Gastrocnemius medialis (tissue), 4 donors: ENCODE measurements at places on chromosomes 12 and 14.
A peak's percentile ranks its signal among the peaks of the same experiment; 100 is the strongest.

- H3K4me3 ChIP-seq = no peak within 1 kb of the TSS
- H3K27me3 ChIP-seq = peaks cover 25% of the 10 kb centered on the region
- H3K36me3 ChIP-seq = no peaks in the 10 kb centered on the region
- H3K27ac ChIP-seq = no peak within 1 kb of the TSS
Measured at GRCh38 chr12:57479376-57480115, at the start of gene ARHGAP9. ARHGAP9 (minus strand) TSS chr12:57479866; CDS start chr12:57479406, 460 bp downstream.

GRCh38 chr12:52324153-52324444 lies 2.9 kb upstream of the KRT83 start:
- H3K4me1 ChIP-seq = no peaks in the 10 kb centered on the region
- DNase-seq = no peak
- peaks cover 11% of the 10 kb centered on the region for H3K27me3 ChIP-seq
- H3K36me3 ChIP-seq = no peaks in the 10 kb centered on the region
- H3K27ac ChIP-seq = no peak overlapping the region

DNA sequence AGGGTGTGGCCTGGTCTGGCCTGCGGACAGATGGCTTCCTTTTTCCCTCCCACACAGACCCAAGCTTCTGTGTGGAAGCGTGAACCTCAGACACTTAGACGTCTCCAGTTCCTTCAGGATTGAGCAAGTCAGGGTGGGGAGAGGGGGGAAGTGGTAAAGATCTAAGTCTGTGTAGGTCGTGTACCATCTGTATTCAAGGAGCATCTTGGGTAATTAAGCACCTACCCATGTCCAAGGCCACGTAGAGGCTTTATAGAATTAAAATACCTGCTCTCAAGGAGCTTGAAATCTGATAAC lies 1.7 kb downstream of the AVIL start:
- H3K27ac ChIP-seq = peak overlapping the region; percentile 70
- DNase-seq = no peak
- H3K4me1 ChIP-seq = peaks cover 33% of the 10 kb centered on the region
- no peaks in the 10 kb centered on the region for H3K36me3 ChIP-seq
- no peaks in the 10 kb centered on the region for H3K27me3 ChIP-seq
- no peak overlapping the region for H3K4me3 ChIP-seq

- peaks cover 12% of the 10 kb centered on the region for H3K36me3 ChIP-seq
- no peak overlapping the region for H3K4me3 ChIP-seq
- peaks cover 32% of the 10 kb centered on the region for H3K4me1 ChIP-seq
- peak; percentile 4 for DNase-seq
Measured at GRCh38 chr12:106841510-106842302, 67.2 kb downstream of the RIC8B start.

DNA sequence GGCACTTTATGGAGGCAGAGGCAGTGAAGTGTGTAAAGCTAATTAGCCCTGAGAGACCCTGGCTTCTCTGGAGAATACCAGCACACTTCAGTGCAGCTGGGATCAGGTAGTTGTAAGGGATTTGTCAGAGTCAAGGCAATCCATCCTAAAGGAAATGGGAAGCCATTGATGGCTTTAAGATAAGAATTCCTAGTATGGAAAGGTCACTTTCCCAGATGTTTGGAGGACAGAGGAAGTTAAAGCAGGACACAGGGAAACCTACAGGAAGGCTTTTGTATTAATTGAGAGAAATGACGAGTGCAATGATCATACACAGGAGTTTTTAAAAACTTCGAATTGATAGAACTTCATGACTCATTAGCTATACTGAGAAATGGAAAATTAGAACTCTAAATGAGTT lies 254.4 kb downstream of the SLC16A7 start:
- no peaks in the 10 kb centered on the region for H3K36me3 ChIP-seq
- DNase-seq = no peak
- H3K27ac ChIP-seq = no peak overlapping the region

DNA sequence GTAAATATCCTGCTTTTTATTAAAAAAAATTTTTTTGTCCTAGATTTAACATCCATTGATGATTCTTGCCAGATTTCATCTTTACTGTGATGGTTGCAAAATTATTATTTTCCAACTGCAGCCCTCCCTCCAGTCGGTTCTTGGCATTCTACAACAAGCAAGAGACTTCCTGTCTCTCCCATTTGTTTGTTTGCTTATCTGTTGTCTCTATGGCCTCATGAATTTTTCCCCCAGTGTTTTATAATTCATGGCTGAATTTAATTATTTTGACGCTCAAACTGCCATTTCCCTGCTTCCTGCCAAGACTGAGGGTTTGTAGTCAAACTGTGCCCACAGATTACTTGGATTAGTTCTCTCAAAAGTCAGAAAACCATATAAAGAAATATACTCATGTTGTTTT lies 25.9 kb downstream of the CGRRF1 start:
- no peak overlapping the region for H3K27ac ChIP-seq
- H3K4me1 ChIP-seq = no peaks in the 10 kb centered on the region
- H3K4me3 ChIP-seq = no peak overlapping the region
- DNase-seq = no peak
- H3K36me3 ChIP-seq = peaks cover 17% of the 10 kb centered on the region

DNA sequence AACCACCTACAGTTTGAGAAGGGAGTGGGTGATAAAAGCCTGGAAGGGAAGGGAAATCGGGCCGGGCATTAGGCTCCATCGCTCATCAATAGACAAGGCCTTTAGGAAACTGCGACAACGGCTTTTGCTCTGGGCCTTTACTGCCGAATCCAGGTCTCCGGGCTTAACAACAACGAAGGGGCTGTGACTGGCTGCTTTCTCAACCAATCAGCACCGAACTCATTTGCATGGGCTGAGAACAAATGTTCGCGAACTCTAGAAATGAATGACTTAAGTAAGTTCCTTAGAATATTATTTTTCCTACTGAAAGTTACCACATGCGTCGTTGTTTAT lies 261 bp upstream of the RNU7-1 start:
- peak; percentile 88 for DNase-seq
- H3K4me3 ChIP-seq = peak overlapping the region; percentile 81
- H3K36me3 ChIP-seq = no peaks in the 10 kb centered on the region
- peaks cover 19% of the 10 kb centered on the region for H3K4me1 ChIP-seq

DNA sequence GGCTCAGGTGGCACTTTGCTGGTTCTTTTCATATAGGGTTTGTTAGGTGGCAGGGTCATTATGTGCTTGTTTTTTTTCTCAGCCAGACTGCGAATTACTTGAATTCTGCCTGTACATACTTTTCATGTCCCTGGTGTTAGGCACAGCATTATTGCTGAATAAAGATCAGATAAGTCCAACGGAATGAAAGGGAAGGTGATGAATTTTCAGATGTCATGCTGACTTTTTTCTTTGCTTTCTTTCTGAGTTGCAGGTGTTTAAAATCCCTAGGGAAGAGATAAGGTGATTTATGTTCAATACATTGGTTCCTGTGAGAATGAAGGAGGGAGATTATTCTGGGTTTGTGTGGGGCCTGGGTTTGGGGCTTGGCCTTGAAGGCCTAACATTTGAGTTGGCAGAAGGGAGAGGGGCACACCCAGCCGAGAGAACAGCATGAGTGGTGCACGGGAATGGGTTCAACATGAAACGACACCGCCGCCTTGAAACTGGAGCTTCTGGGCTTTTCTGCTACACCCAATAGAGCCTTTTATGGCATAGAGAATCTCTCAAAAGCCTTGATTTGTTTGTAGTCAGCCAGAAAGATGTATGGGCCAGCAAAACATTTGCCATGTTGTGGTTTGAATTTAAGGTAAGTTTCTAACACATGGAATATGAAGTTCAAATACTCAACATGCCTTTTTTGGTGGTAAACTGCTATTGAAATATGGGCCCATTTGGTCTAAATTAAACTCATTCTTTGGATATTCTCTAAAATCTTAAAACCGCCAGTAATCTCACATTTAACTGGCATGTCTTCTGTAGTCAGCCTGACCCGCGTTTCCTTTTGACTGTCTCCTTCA lies 477.0 kb downstream of the PCNX1 start:
- H3K27me3 ChIP-seq = no peaks in the 10 kb centered on the region
- H3K27ac ChIP-seq = no peak overlapping the region
- DNase-seq = no peak
- no peaks in the 10 kb centered on the region for H3K36me3 ChIP-seq
- H3K4me3 ChIP-seq = no peak overlapping the region

DNA sequence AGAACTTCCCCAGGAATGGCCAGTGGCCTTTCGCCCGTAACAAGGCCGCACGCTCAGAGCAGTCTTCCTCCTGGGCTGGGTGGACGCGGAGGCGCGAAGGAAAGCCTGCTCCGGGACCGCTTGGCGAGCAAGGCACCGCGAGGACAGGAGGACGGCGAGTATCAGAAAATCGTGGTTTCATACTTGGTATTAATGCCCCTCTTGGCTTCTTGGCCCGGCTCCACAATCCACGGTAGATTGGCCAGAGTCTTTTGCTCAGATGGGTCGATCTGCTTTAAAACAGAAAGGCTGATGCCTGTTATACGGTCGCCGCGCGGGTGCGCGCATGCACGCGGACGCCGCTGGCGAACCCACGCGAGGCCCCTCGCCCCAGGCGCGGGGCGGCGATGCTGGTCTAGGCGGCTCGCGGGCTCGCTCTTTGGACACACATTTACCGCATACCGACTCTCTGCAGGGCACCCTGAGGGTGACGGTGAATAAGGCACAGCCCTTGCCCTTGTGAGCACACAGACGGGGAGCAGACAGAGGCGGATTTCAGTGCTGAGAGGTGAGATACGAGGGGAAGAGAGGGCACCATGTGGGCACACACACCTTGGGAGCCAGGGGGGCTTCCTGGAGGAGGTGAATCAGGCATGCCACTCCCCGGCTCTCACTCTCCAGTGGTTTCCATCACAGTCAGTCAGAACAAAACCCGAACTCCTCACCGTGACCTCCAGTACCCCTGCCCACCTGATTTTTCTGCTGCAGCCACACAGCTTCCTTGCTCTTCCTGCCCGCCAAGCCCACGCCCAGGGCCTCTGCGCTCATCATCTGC lies 100.7 kb downstream of the APAF1 start:
- H3K4me1 ChIP-seq = no peaks in the 10 kb centered on the region
- no peak for DNase-seq
- no peaks in the 10 kb centered on the region for H3K36me3 ChIP-seq
- H3K27me3 ChIP-seq = peaks cover 5% of the 10 kb centered on the region
- H3K4me3 ChIP-seq = peak overlapping the region; percentile 44
- H3K27ac ChIP-seq = no peak overlapping the region

GRCh38 chr12:44618946-44619345 lies 257.2 kb downstream of the NELL2 start:
- H3K4me3 ChIP-seq = no peak overlapping the region
- H3K4me1 ChIP-seq = no peaks in the 10 kb centered on the region
- no peak overlapping the region for H3K27ac ChIP-seq

DNA sequence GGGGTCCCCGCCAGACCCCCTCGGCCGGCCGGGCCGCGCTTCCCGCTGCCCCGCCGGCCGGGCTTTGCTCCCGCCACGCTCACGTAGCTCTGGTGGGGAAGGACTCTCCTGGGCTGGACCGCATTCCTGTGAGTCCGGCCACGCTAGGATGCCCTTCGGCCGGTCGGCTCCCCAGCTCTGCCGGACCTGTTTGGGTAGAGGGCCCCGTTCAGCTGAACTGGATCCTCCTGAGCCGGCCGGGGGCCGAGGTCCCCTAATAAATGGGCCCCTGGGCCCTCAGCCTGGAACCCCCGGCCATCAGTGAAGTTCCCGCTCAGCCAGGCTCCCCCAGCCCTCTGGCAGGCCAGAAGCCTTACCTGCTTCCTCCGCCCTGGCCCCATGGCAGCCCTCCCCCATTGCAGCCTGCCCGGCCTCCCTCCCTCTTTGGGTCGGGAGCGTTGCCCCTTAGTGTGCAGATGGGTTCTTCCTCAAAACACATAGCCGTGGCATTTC lies 593 bp downstream of the UNC119B start:
- H3K27ac ChIP-seq = peak overlapping the region; percentile 69
- H3K36me3 ChIP-seq = peaks cover 16% of the 10 kb centered on the region
- peak overlapping the region; percentile 86 for H3K4me3 ChIP-seq
- no peaks in the 10 kb centered on the region for H3K27me3 ChIP-seq
- peaks cover 19% of the 10 kb centered on the region for H3K4me1 ChIP-seq

DNA sequence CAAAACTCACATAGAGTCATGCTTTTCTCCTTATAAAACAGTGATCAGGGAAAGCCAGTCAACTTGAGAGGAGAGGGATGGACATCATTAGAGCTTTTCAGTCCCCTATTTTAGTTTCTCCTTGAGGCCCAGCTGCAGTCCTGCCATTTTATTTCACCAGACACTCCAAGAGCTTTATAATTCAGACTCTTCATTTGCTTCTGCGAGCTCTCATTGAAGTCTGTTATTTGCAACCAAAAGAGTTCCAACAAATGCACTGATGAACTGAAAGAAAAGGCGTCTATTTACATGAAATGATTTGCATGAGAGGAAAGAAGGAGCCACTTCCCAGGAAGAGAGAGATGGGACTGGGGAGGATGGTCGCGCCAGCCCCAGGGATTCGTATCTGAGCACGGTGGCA lies 86.8 kb downstream of the NDUFA12 start:
- no peaks in the 10 kb centered on the region for H3K27me3 ChIP-seq
- no peaks in the 10 kb centered on the region for H3K4me1 ChIP-seq
- H3K36me3 ChIP-seq = no peaks in the 10 kb centered on the region
- no peak overlapping the region for H3K4me3 ChIP-seq
- DNase-seq = no peak
- no peak overlapping the region for H3K27ac ChIP-seq

DNA sequence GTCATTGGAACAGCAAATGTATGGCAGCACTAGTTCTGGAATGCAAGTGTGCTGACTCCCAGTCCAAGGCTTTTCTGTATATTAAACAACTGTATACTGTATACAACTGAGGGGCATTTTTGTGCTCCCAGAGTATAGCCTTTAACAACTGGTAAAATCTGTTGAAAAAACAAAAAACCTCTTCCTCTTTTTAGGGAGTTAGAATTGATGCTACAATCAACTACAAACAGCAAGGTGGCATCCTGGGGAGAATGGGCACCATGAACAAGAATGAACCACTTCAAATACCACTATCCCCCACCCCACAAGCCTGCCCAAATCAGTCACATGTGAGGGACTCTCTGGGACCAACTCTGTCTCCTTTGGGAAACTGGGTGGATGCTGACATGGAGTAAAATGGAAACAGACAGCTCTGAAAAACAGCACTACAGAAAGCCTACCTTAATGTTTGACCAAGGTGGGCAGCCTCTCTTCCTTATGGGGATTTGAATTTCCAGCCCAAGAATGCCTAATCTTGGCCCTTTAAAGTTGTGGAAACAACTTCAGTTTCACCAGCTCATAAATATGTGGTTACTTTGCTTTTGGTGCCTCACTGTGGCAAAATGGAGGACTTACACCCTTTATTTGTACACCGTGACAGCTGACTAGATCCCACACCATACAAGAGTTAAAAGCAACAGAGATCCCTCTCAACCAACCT lies 7.5 kb downstream of the VTI1B start:
- H3K36me3 ChIP-seq = no peaks in the 10 kb centered on the region
- DNase-seq = no peak
- H3K27ac ChIP-seq = no peak overlapping the region

GRCh38 chr12:132582582-132583410 lies 27.6 kb downstream of the LRCOL1 start:
- no peak overlapping the region for H3K4me3 ChIP-seq
- no peaks in the 10 kb centered on the region for H3K27me3 ChIP-seq
- H3K4me1 ChIP-seq = no peaks in the 10 kb centered on the region
- H3K27ac ChIP-seq = no peak overlapping the region
- no peak for DNase-seq

DNA sequence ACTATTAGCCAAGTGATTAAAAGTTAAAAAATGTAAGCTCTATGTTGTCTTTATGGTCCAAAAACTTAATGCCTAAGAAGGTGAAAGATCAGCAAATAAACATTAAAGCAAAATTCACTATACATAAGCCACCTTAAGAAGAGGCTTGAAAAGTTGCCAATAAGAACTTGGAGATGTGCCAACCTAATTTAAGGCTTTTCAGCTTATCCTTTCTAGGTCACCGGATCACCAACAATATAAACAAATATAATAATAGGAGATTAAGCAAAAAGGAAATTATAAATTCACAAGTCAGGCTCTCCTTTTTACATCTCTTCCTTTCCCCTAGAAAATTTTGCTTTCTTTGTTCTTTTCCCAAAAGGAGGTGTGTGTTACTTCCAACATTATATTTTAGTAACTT lies 30.9 kb downstream of the SLC2A3 start:
- H3K4me3 ChIP-seq = no peak overlapping the region
- H3K27ac ChIP-seq = no peak overlapping the region
- no peaks in the 10 kb centered on the region for H3K4me1 ChIP-seq
